ENCODE measurements at places on chromosomes 12 and 14. TPM values are rescaled to one million over a fixed set of nuclear protein-coding genes. Genes with fewer than 3 reads are reported as not detected.

CD69 gene
- polyA plus RNA-seq: 1.2 TPM

NUBPL gene
- polyA plus RNA-seq: 2.9 TPM

CCDC197 gene
- not detected for polyA plus RNA-seq

TRHDE gene
- polyA plus RNA-seq: 2.7 TPM

RASSF8 gene
- 6.9 TPM for polyA plus RNA-seq

C12orf42 gene
- not detected for polyA plus RNA-seq

CLEC4A gene
- 2.4 TPM for polyA plus RNA-seq

CMTM5 gene
- polyA plus RNA-seq: 0.43 TPM

GLIPR1 gene
- polyA plus RNA-seq: 1.3 TPM

PRPH gene
- polyA plus RNA-seq: 2.4 TPM

GAS2L3 gene
- polyA plus RNA-seq: 0.35 TPM

CCND2 gene
- 37.6 TPM for polyA plus RNA-seq

FAIM2 gene
- polyA plus RNA-seq: 6.0 TPM

LPAR5 gene
- 1.0 TPM for polyA plus RNA-seq

PRR4 gene
- 5.5 TPM for polyA plus RNA-seq

MIP gene
- polyA plus RNA-seq: 0.16 TPM

AHNAK2 gene
- polyA plus RNA-seq: 15.6 TPM

SERPINA6 gene
- not detected for polyA plus RNA-seq

GPR162 gene
- polyA plus RNA-seq: 5.1 TPM

KRT80 gene
- polyA plus RNA-seq: 5.4 TPM

PARPBP gene
- 0.90 TPM for polyA plus RNA-seq

SLC6A12 gene
- 0.16 TPM for polyA plus RNA-seq

COCH gene
- 3.3 TPM for polyA plus RNA-seq

KCNA5 gene
- polyA plus RNA-seq: 0.34 TPM

PKP2 gene
- polyA plus RNA-seq: 9.4 TPM

KLRC3 gene
- 0.17 TPM for polyA plus RNA-seq

TMTC2 gene
- polyA plus RNA-seq: 4.1 TPM

SPTB gene
- 3.0 TPM for polyA plus RNA-seq

TSPAN19 gene
- polyA plus RNA-seq: not detected

KLRK1 gene
- polyA plus RNA-seq: 1.6 TPM

SMIM41 gene
- polyA plus RNA-seq: not detected

GALC gene
- 7.5 TPM for polyA plus RNA-seq

CHFR gene
- 12.8 TPM for polyA plus RNA-seq

CCDC92 gene
- polyA plus RNA-seq: 77.8 TPM

SLC8A3 gene
- 0.06 TPM for polyA plus RNA-seq

EPYC gene
- polyA plus RNA-seq: not detected

ORMDL2 gene
- polyA plus RNA-seq: 63.0 TPM

TRIAP1 gene
- 34.4 TPM for polyA plus RNA-seq

CFAP73 gene
- 0.73 TPM for polyA plus RNA-seq

RNFT2 gene
- polyA plus RNA-seq: 0.30 TPM

DTX1 gene
- polyA plus RNA-seq: 21.9 TPM

RASSF9 gene
- polyA plus RNA-seq: 0.86 TPM

SLC17A8 gene
- not detected for polyA plus RNA-seq

ANKRD33 gene
- 0.03 TPM for polyA plus RNA-seq

TAPBPL gene
- polyA plus RNA-seq: 15.9 TPM

IGFBP6 gene
- 83.9 TPM for polyA plus RNA-seq

DCN gene
- 109 TPM for polyA plus RNA-seq

RNASE4 gene
- polyA plus RNA-seq: 117 TPM

CBLN3 gene
- polyA plus RNA-seq: 0.89 TPM

KRT72 gene
- polyA plus RNA-seq: 0.21 TPM

IGF1 gene
- 11.0 TPM for polyA plus RNA-seq

B4GALNT1 gene
- 2.5 TPM for polyA plus RNA-seq

ADAMTS20 gene
- not detected for polyA plus RNA-seq

IFNG gene
- polyA plus RNA-seq: not detected

STAC3 gene
- 4.5 TPM for polyA plus RNA-seq

TCL1B gene
- not detected for polyA plus RNA-seq

C12orf54 gene
- polyA plus RNA-seq: not detected

EFCAB11 gene
- polyA plus RNA-seq: 4.8 TPM

VASH1 gene
- 8.7 TPM for polyA plus RNA-seq

SOAT2 gene
- polyA plus RNA-seq: 0.08 TPM

All from adipose tissue (tissue), 3 donors.